ENCODE measurements at places on chromosomes 6 and 20.

GRCh38 chr6:47852727-47853126 lies 70.9 kb downstream of the OPN5 start:
- DNase-seq, result no peak

DNA sequence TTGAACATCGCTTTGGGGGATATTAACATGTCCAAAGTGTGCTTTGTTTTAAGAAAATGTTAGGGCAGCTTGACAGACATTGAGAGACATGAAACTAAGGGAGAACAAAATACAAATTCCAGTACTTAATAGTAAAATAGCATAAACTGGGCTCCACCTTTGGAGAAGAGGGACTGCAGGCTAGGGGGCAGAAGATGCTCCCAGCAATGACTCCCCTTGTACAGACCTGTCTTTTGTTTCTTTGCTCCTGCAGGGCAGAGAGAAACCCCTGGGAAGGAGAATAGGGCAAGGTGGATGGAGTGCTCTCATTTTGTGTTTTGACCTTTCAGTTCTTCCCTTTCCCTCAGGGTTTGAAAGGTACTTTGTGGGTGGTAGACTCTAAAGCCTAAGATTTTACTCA lies 115.6 kb upstream of the PLCB4 start:
- DNase-seq, result no peak

DNA sequence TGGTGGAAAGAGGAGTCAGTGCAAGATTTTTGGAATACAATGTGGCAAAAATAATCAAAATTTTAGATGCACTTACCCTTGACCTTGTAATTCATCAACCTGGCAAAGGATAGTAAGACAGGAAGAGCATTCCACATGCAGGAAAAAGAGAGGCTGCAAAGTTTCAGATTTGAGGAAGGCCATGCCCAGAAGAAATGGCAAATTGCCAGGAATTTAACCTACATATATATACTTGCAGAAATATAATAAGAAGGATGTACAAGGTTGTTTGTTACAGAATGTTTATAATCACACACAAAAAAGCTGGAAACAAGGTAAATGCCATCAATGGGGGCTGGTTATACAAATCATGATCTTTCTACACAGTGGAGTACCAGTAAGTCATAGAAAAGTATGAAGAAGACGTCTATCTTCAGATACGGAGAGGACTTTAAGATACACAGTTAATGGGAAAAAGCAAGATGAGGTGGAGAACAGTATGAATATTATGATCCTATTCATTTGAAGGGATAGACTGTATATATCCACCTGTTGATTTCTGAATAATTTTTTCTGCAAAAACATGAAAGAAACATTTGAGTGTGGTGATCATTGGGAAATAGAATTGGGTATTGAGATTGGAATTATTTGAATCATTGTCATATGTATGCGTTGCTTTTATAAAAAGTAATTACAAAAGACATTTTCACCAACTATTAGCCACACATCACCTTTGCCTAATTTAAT lies 253.8 kb downstream of the TBC1D7 start:
- no peak for DNase-seq

GRCh38 chr20:24672886-24673677 lies 203.7 kb downstream of the SYNDIG1 start:
- peak; percentile 89 for DNase-seq

DNA sequence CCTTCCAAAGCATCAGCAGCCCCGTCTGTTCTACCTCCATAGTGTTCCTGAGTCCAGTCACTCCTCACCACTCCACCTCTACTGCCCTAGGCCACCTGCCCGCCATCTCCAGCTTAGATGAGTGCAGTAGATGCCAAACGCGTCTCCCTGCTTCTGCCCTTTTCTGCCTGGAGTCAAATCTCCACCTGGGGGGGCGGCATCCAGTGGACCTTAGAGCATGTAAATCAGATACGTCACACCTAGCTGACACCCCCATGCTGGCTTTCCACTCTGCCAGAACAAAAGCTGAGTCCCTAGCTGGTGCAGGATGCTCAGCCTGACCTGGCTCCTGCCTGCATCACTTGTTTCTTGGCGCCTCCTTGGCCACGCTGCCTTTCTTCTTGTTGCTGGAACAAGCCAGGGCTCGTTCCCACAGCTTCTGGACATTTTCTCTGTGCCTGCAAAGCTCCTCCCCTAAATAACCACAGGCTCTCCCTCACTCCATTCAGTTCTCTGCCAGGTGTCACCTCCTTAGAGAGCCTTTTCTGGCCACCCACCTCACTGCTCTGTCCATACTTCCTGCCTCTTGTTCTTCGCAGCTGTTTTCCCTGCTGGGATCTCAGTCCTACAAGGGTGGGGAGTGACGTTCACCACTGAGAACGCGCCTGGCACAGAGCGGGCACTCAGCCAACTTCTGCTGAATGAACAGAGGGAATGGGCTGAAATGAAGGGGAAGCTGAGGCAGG lies 5.8 kb downstream of the DDR1 start:
- DNase-seq, result no peak

DNA sequence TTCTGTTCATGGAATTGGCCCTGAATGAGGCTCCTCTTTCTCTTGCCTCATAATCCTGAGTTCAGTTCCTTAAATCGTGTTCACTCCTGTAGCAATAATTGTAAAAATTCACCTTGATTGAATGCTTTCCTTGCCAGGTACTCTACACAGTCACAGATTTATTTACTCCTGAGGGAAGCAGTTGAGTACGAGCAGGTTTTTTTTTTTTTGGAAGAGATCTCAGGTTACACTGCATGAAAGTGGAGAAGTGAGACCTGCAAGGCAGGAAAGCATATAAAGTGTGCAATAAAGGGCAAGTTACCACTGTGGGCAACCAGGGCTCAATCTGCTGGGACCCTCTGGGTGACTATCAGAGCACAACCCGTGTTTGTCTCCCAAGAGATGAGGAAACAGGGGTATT lies 93.0 kb upstream of the DOK5 start:
- no peak for DNase-seq

DNA sequence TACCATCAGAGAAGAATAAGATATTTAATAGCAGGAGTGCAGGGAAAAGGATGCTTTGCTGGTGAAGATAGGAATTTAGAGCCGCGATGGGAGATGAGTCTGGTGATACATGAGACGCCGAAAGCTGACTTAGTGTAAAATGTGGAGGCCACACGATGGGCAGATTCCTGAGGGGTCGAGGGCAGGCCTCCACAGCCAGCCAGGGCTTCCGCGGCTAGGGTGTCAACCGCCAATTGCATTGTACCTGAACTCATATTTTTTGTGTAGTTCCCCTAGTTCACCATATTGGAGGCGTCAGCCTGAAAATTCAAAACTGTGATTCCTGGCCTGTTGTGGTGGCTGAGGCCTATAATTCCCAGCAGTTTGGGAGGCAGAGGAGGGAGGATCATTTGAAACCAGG lies 8.5 kb downstream of the ETV7 start:
- DNase-seq, result no peak

DNA sequence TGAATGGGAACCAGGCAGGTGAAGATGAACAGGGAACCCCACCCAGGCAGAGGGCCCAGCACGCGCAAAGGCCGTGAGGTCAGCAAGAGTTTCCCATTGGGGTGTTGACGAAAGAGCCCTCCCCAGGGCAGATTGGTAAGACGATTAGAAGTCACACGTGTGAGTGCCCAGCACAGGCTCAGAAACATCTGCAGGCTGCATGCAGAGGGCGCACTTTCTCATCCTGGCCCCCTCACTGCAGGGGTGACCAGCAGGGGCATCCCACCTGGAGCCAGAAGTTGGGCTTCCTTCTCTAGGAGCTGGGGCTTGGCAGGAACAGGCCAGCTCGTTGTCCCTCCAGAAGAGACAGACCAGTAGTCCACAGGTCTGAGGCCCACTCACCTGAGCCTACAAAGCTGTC lies 38.4 kb downstream of the VSTM2L start:
- no peak for DNase-seq

- peak; percentile 9 for DNase-seq
Measured at GRCh38 chr6:129317931-129318820, 391.8 kb downstream of the ARHGAP18 start.

DNA sequence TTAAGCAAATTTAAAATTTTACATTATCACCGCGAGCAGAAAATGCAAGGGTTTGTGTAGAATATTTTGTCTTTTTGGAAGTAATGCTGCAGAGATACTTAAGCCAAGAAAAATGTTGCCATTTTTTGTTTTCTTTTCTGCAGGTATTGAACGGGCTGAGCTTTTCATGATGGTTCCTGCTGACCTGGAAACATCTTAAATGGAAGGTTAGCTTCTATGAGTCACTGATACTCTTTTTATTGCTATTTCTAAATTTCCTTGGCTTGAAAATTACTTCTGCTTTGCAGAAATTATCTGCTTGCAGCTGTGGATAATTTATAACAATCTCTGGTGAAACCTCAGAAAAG lies 12.7 kb downstream of the SYTL3 start:
- no peak for DNase-seq

DNA sequence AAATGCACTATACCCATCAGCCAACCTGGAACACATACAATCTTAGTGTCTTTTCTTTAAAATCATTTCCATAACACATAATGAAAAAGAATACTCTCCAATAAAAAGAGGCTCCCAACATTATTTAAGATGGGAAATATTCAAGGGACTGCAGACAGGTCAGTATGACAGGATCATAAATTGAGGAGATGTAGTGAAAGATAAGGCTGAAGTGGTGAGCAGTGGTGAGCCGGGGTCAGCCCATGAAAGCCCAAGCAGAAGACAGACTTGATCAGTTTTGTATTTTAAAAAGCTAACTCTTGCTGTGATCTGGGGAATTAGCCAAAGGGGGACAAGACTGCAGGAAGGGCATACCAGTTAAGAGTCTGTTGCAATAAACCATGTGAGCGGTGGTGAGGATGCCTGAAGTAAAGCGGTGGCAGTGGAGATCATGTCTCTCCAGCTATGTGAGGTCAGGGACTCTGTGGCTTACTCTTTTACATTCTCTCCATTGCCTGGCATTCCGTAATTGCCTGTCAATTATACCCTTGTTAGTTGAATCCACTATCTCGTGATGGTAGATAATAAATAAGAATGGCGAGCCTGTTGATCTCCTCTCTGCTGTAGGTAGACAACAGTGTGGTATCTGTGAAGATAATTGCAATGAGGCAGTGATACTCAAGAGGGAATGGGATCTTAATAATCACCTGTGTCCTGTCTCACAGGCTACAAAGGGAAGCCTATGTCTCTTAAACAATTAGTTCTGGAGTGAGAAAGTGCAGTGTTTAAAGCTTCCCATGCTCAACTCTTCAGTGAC lies 97.4 kb downstream of the FILIP1 start:
- no peak for DNase-seq

DNA sequence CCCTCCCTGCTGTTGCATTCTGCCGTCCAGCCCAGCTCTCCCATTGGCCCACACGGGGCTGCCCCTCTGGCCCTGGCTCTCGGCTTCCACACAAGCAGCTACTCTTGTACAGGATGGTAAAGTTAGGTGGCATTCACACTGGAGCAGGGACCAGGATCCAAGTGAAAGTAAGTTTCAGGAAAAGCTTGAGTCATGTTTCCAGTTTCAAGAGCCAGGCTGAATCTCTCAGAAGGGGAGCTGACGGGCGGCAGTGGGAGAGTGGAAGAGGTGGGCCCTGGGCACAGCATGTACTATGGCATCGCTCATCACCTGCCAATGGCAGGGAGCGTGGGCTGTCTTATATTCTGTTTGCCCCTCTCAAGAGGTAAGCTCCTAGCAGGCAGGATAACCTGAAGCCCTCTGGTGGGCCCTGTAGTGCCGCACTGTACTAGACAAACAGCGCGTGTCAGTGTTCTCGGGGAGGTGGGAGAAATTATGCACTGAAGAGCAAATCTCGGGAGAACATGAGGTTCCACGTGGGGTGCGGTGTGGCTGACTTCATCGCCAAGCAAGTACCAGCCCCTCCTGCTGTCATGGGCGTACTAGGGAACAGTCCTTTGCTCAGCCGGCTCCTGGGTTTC lies 241.5 kb downstream of the NRN1 start:
- no peak for DNase-seq

DNA sequence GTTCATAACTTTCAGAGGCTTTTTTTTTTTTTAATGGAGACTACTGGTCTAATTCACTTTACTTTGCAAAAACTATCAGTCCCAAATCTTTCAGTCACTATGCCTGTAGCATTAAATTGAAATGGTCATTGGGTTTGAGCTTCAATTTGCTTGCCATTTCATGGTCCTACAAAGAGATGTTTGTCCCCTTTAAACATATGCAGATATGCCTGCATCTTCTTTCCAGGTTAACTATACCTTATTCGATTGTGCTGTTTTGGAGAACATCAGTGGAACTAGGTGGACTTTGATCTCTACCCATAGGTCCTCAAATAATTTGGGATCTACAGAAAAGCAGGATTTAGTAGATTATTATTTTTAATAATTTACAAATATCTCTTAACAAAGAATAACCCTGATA lies 4.6 kb downstream of the POU3F2 start:
- no peak for DNase-seq

DNA sequence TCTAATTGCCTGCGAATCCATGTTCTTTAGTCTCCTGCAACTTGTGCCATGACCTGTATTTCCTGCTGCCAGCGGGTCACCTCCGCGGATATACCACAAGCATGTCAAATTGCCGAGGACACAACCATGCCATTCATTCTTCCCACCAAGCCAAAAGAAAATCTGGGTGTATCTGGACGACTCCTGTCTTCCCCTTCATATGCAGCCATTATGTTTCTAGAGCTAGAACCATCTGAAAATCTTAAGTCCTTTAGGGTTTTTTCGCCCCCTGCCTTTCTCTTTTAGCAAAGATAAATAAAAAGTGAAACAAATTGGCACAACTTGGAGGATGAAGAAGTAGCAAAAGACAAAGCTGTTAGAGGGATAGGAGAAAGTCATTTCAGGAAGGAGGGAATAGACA lies 242.6 kb downstream of the ARID1B start:
- no peak for DNase-seq

DNA sequence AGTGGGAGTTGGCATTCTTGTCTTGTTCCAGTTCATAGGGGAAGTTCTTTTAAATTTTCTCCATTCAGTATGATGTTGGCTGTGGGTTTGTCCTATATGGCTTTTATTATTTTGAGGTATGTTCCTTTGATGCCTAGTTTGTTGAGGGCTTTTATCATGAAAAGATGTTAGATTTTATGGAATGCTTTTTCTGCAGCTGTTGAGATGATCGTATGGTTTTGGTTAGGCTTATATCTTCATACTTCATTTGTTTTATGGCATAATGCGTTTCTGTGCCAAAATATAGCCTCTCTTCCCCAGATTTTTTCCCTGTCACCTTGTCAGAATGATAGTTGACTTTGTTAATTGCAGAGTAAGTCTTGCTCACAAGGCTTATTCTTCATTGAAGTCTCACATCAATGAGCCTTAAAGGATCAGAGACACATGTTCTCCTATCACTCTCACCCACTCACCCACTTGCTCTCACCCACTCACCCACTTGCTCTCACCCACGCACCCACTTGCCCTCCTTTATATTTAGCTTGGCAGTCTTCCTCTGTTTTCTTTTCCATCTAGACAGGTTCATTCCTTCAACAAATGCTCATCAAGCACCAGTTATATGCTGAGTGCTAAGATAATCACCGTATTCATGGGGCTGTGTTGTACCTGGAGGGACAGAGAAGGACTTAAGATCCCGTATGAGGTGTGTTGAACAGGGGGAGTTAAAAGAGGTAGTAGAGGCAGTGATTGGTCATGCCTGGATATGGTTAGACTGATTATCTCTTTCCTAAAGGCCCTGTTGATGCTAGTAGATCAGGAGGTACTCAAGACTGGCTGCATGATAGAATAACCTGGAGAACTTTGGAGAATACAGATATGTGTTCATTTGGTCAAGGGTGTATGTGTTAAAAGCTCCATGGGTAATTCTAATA lies 19.3 kb downstream of the UST start:
- DNase-seq, result no peak

GRCh38 chr20:23036371-23036770 lies 1.3 kb downstream of the SSTR4 start:
- no peak for DNase-seq
